ENCODE measurements at places on chromosomes 7 and 10. TPM values are rescaled to one million over a fixed set of nuclear protein-coding genes. Genes with fewer than 3 reads are reported as not detected.

Gene PGAM2
- not detected for polyA plus RNA-seq

Gene HKDC1
- 0.26 TPM for polyA plus RNA-seq

Gene SLC16A12
- polyA plus RNA-seq, result 0.07 TPM

Gene AP3M1
- 23.8 TPM for polyA plus RNA-seq

Gene PPP1R3C
- polyA plus RNA-seq, result 2.7 TPM

Gene NUTM2E
- polyA plus RNA-seq, result not detected

Gene TSPAN12
- 0.15 TPM for polyA plus RNA-seq

Gene RARRES2
- 0.23 TPM for polyA plus RNA-seq

Gene SPRN
- 0.37 TPM for polyA plus RNA-seq

Gene C10orf53
- polyA plus RNA-seq, result not detected

Gene EEPD1
- polyA plus RNA-seq, result 1.5 TPM

Gene NPC1L1
- polyA plus RNA-seq, result not detected

Gene LIPF
- not detected for polyA plus RNA-seq

Gene TBL2
- polyA plus RNA-seq, result 36.8 TPM

Gene PSMG3
- 70.4 TPM for polyA plus RNA-seq

Gene ATRNL1
- 0.06 TPM for polyA plus RNA-seq

Gene NME8
- polyA plus RNA-seq, result not detected

Gene BICC1
- polyA plus RNA-seq, result 5.6 TPM

Gene SPDYE16
- not detected for polyA plus RNA-seq

Gene PIK3AP1
- polyA plus RNA-seq, result not detected

Gene PLCE1
- 0.01 TPM for polyA plus RNA-seq

Gene AFAP1L2
- polyA plus RNA-seq, result 40.4 TPM

Gene C10orf67
- polyA plus RNA-seq, result 0.26 TPM
